ACHN (cell line): ENCODE measurements at places on chromosomes 7 and 10.

- no peak for DNase-seq
Observed at GRCh38 chr10:4345877-4346646, 479.9 kb upstream of the AKR1E2 start.

GRCh38 chr10:17802976-17803375, 6.2 kb upstream of the MRC1 start:
- no peak for DNase-seq

- no peak for DNase-seq
Observed at GRCh38 chr10:129912986-129913695, 50.9 kb downstream of the EBF3 start.

GRCh38 chr7:93014410-93014809, 103.4 kb downstream of the SAMD9 start:
- DNase-seq: no peak

- DNase-seq: no peak
Observed at GRCh38 chr7:46881507-46882127, 700.3 kb downstream of the TNS3 start.
